ENCODE measurements at places on chromosomes 1 and 21.

DNA sequence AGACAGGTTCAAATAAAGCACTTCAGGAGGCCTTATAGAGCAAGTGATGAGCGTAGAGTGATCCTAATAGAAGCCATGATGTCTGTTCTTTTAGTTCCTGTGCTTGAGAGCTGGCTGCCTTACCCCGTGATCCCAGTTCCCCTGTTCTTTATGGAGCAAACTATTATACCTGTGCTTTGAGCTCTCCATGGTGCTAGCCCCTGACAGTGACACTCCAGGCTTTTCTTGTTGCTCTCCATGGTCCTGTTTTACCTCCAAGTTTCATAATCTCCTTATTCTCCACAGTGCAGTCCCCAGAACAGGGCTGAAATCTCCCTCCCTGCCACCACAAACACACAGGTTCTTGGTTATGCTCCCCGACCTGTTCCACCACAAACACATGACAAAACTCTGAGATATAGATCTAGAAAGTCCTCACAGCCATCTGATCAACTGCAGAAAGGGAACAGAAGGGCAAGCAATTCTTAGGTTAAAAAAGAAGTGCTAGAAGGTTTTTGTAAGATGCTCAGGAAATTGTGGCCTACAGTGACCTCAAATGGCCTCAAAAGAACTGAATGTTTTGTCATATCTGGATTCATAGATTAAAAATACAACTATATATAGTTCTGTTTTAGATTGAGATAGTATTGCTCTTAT lies 6.0 kb downstream of the CADM3 start:
- DNase-seq: peak; percentile 67

- DNase-seq: no peak
Measured at GRCh38 chr1:113269168-113269963, 120.9 kb upstream of the MAGI3 start.

DNA sequence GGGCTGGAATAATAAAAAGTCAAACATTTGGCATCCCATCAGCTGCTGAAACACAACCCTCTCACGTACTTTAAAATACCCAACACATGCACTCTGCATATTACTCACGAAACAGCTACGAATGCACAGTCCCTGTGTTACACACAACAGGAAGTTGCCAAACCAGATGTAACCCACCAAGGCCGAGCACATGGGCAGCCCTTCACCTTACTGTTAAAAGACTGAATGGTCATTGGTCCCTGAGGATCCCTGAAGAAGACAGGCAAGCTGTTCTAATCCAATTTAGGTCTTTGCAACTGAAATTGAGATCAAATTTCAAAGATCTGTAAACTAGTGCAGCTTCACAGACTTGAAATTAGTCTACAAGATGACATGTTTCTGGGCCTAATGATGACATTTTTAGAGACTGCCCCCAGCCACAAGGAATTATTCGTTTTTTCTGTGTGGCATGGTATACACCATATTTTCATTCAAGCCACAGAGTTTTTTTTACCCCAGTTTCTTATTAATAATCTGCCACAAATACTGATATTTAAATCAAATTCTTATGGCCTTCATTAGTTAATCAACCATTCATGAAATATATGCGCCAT lies 25.6 kb upstream of the IER5 start:
- peak; percentile 43 for DNase-seq

DNA sequence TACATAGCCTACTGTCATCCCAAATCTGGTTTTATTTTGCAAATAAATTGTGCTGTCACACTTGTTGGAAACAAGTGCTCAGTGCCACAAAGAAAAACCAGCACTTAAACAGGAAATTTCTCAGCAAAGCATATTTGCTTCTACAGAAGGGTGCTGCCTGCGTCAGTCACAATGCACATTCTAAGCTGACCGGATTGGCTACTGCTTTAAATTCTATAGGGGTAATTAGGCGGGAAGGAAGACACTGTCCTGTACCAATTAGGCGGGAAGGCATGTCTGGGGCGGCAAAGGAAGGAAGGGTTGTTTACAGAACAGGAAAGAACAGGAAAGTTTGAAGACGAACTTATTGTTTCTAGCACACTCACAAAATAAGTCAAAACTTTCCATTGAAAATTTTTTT lies 2.8 kb downstream of the IFI16 start:
- DNase-seq: peak; percentile 74

- no peak for DNase-seq
Measured at GRCh38 chr1:243505986-243506689, 250.3 kb downstream of the SDCCAG8 start.

DNA sequence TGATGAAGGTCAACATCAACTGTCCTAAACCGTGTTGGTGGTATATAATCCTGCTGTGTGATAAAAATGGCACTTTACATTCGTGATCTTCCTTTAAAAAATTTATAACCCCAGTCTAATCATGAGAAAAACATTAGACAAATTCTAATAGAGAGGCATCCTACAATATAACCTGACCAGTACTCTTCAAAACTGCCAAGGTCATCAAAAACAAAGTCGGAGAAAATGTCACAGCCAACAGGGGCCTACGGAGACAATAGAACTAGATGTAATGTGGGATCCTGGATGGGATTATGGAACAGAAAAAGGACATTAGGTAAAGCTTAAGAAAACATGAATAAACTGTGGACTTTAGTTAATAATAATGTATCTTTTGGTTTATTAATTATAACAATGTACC lies 25.0 kb downstream of the CDKN2C start:
- DNase-seq: no peak

DNA sequence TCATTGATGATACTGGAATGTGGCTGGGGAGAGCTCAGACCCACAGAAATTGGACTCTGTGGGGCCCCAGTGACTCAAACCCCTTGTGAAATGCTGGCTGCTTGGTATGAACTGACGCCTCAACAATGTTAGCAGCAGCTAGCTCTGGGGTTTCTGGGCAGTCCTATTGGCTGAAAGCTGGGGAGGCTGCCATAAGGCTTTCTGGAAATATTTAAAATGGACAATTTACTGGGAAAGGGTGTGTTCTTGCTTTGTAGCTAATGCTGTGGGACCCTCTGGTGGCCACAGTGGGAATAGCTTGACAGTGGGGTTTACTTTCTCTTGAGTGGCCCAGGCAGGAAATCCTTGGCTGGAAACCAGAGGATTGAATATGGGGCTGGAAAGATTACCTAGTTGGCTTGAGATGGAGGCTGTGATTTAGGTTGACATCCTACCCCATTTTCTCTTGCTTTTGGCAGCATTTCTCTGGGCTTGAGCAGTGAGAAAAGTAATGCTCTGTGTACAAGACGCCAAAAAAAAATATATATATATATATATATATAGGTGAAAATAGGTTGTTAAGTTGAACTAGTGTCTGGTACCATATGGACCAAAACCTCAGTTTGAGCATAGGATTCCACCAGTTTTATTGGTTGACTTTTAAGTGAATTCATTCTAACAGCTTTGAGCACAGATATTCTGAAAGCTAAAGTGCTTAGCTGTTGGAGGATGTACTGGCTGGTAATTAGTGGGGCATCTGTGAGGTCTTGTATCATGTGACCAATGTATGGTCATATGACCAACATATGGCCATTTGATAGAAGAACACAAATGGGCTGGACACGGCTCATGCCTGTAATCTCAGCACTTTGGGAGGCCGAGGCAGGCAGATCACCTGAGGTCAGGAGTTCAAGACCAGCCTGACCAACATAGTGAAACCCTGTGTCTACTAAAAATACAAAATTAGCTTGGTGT lies 8.2 kb upstream of the S100A10 start:
- peak; percentile 88 for DNase-seq

- no peak for DNase-seq
Measured at GRCh38 chr1:9045861-9046510, 19.8 kb upstream of the SLC2A7 start.

DNA sequence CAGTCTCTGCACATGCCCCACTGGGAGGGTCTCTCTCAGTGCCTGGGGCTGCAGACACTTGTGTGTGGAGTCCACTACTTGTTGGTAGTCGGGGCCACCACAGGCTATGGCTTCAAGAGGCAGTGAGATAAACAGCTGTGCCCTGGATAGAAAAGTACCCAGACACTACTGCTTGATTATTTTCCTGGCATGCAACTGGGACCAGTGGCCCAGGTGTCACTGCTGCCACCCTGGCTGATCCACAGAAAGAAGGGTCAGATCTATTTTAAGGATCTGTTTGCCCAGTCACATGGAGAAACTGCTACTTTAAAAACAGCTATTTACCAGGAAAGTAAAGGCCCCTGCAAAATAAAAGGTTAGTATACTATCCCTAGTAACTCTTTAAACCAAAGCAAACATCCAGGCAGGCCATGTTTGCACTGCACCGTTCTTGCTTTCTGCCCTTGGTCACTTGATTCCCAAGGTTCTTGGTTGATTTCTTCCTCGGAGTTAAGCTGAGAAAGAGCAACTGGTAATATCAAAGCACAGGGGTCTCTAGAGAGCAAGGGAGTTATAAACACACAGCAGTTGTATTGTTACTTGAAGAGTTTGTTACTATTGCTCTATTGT lies 99.9 kb downstream of the GLUL start:
- DNase-seq: no peak

- no peak for DNase-seq
Measured at GRCh38 chr1:175597969-175598765, 145.2 kb downstream of the TNR start.

DNA sequence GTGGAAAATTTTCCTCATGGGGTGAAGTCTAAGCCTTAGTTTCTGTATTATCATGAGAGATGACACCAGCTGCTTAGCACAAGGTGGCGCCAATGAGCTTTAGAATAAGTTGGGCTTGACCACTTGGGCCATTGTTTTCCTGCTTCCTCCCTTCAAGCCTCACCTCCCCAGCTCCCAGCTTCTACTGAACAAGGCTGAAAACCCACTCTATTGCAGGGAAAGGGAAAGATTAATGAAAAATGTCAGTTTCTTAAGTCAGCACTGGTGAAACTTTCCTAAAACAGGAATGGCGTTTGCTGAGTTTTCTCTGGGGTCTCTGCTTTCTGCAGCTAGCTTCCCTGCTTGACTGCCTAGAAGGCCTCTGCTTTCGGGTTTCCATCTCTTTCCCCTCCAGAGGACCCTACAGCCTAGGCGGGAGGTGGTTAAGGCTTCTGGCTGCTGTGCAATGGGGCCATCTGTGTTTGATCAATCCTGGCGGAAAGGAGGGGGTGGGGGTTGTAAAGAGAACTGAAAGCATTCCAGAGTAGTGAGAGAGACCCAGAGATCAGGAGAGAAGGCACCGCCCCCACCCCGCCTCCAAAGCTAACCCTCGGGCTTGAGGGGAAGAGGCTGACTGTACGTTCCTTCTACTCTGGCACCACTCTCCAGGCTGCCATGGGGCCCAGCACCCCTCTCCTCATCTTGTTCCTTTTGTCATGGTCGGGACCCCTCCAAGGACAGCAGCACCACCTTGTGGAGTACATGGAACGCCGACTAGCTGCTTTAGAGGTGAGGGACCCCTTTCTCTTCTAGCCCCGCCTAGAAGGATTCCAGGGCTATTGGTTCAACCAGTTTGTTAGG lies at the start of gene OLFML3:
Gene OLFML3 (plus strand): TSS at position 612 of the 840 bp plus-strand sequence. CDS start 43 bp downstream, at position 655.
- DNase-seq: peak; percentile 65

DNA sequence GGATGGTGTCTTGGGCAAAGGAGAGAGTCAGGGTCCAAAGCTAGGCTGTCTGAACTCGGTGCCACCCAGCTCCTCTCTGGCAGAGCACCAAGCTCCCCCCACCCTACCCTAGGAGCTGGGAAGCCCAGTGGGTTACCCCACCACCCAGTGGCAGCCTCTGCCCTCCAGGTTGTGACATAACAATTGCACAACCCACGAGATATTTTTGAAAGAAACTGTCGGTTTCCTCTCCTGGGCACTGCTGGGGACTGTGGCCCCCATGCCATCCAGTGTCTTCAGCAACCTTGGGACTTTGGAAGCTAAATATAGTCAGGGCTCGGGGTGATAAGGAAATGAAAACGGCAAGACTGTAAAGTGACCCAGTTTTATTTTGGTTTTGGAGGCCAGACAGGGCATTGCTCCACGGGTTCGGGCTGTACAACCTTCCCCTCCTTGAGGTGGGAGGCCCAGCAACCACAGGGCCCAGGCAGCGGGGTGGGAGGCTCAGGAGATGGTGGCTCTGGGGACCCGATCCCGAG lies 1.4 kb downstream of the CITED4 start:
- DNase-seq: no peak

GRCh38 chr1:29967261-29967660 lies 730.9 kb downstream of the PTPRU start:
- DNase-seq: no peak

- DNase-seq: no peak
Measured at GRCh38 chr1:172776071-172776470, 117.2 kb downstream of the FASLG start.

- no peak for DNase-seq
Measured at GRCh38 chr21:36255663-36256062, 64.3 kb upstream of the MORC3 start.

- DNase-seq: peak; percentile 65
Measured at GRCh38 chr1:159211331-159212136, 6.9 kb downstream of the ACKR1 start.

DNA sequence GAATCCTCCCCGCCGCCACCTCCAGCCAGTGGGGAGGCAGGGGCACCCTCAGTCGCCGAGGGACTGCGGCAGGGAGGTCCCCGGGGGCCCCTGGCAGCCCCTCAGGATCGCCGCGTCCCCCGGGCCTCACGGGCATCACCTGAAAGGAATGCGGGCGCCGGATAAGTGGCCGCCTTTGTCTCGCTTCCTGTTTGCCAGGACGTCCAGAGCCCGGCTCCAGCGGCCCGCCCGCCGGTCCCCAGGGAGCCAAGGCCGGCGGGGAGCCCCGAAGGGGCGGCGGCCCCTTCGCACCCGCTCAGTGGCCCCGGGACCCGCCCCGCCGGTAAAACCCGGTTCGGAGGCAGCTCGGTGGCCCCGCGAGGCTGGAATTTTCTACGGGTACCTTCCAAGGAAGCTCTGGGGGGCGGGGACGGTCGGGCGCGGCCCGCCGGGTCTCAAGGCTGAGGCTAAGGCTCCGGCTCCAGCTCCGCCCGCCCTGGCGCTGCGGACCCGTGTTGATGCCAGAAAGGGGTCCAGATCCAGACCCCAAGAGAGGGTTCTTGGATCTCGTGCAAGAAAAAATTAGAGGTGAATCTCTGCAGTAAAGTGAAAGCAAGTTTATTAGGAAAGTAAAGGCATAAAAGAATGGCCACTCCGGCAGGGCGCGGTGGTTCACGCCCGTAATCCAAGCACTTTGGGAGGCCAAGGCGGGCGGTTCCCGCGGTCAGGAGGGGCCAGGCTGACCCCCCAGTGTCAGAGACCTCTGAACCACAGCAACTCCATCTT lies 12.6 kb downstream of the TINAGL1 start:
- DNase-seq: no peak

GRCh38 chr1:3270403-3271245 lies 183.8 kb upstream of the ARHGEF16 start:
- DNase-seq: no peak

- peak; percentile 78 for DNase-seq
Measured at GRCh38 chr1:168386949-168387586, 106.4 kb downstream of the TBX19 start.

Measured in activated naive CD4-positive, alpha-beta T cell treated with anti-CD3 and anti-CD28 coated beads, Interleukin-2, amount 10 ng/mL, durations not matched to agents 7 days and 5 days (primary cell).